ELF-1 (cell line): ENCODE measurements at places on chromosomes 12 and 14.

- no peak for DNase-seq
These were observed 140.2 kb downstream of the MED13L start for GRCh38 chr12:116137318-116137717.

DNA sequence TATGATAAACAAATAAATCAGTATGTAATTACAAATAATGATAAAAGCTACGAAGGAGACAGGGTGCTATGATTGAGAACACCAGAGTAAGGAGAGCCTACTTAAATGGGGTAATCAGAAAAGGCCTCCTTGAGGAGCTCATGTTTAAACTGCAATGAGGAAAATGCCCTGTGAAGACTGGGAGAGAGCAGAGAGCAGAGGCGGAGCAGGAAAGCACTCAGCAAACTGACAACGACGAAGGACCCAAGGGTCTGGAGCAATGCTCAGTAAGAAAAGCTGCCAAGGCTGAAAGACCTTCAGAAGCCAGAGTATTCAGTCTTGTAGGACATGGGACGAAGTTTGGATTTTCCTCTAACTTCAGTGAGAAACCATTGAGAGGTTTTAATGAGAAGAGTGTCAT is 114.2 kb upstream of the PLEKHA5 start:
- DNase-seq, result no peak

GRCh38 chr14:22547313-22547947 is 41.6 kb downstream of the DAD1 start:
- DNase-seq, result no peak

GRCh38 chr12:47507221-47507620 is 198.6 kb downstream of the RPAP3 start:
- DNase-seq, result no peak

DNA sequence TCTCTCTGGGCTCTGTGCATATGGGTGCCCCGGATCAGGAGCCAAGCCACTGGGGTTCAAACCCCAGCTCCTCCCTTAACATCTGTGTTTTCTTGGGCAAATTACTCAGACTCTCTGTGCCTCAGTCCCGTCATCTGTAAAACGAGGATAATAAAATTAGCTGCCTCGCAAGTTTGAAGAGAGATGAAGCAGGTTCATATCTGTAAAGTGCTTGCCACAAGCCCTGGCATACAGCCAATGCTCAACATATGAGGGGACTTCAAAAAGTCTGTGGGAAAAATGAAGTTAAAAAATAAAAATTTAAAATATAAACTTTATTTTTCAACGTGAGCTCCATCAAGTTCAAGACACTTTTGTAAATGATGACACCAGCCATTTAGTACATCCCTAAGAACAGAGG is 276.7 kb downstream of the FOXN3 start:
- DNase-seq, result no peak

GRCh38 chr12:69616025-69616424 is 5.3 kb upstream of the LRRC10 start:
- no peak for DNase-seq

DNA sequence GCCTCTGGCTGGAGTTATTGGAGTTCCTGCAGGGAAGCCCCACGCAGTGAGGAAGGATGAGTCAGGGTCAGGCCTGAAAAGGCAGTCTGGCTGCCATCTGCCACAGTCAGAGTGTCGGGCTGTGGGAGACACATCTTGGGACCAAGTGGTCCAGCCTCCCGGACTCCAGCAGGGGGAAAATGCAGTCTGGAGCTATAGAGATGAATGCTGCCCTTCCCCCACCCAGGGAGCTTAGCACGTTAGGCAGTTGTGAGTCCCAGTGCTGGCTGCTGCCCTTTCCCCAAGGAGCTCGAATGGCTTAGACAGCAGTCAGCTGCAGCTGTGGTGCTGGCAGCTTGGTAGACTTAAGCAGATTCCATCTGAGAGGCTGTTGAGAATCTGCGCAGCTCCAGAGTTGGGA is 8.2 kb upstream of the NTS start:
- DNase-seq, result peak; percentile 43

- no peak for DNase-seq
These were observed 262.6 kb upstream of the TMTC1 start for GRCh38 chr12:30046376-30046775.

DNA sequence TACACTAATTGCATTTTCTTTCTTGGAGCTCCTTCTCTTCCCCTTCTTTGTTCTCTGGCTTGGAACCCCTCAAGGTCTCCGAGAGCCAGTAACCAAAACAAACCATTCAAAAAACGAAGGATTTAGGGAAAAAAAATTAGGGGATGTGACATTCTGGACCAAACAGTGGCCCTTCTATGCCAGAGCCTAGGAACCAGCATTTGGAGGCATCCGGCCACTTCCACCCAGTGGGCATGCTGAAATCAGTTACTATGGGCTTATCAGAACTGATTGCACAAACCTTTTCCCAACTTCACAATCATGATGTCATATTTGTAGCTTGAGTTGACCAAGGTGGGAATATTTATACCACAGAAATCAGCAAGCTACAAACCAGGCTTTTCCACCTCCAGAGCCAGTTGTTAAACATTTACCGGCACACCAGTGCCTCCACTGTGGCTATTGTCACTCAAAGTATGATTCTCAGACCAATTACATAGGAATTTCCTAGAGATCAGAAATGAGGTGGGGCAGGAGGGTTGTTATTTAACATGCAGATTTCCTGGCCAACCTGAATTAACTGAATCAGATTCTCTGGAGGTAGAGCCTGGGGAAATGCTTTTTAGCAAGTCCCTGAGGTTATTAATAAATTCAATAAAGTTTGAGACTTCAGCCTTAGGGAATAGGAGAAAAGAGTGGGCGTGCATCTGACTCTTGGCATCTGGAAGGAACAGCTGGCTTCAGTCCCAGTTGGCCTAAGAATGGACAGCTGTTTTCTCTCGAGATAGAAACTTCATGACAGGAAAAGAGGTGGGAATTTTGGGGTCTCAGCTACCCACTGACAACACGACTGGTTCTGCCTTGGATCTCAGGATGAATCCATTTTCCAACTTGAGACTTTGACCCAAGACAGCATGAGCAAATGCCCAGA is 273.9 kb downstream of the ZFP36L1 start:
- DNase-seq, result no peak

- DNase-seq, result no peak
These were observed 126.3 kb downstream of the RALGAPA1 start for GRCh38 chr14:35682802-35683201.

GRCh38 chr12:12671850-12672660 is 23.9 kb downstream of the GPR19 start:
- no peak for DNase-seq

DNA sequence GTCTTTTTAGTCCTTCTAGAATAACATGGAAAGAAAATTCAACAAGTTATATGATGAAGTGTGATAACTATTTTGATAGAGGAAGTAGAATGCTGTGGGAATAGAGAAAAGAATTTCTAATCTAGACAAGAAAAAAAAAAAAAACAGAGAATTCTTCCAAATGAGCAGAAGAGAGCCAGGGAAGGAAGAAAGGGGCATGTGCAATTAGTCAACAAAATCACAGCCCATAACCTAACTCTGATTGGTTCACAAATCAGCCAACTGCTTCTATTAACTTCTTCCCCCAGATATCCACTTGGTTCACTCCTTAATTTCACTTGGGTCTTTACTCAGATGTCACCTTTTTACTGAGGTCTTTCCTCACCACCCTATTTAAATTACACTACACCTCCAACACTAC is 69.5 kb downstream of the BTG1 start:
- DNase-seq, result no peak

GRCh38 chr14:40119765-40120164 is 687.5 kb upstream of the FBXO33 start:
- no peak for DNase-seq

DNA sequence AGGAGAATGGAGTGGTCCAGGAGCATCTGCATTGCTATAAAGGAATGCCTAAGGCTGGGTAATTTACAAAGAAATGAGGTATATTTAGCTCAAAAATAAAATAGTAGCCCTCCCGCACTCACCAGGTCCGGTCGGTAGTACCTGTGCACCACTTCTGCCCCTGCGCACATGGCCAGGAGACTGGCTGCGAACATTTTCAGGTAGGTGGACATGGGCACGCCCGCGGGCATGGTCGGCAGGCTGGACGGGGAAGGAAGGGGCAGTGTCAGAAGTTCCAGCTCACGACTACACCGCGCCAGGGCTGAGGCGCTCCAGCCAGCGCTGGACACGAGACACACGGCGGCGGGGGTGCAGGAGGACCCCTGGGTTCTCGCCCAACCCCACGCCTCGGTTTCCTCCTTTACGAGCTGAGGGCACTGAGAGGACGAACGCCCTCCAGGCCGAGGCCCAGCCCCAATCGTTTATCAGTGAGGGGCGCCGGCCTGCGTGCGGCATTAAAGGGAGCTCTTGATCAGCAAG is 9.1 kb upstream of the TDG start:
- DNase-seq, result no peak

DNA sequence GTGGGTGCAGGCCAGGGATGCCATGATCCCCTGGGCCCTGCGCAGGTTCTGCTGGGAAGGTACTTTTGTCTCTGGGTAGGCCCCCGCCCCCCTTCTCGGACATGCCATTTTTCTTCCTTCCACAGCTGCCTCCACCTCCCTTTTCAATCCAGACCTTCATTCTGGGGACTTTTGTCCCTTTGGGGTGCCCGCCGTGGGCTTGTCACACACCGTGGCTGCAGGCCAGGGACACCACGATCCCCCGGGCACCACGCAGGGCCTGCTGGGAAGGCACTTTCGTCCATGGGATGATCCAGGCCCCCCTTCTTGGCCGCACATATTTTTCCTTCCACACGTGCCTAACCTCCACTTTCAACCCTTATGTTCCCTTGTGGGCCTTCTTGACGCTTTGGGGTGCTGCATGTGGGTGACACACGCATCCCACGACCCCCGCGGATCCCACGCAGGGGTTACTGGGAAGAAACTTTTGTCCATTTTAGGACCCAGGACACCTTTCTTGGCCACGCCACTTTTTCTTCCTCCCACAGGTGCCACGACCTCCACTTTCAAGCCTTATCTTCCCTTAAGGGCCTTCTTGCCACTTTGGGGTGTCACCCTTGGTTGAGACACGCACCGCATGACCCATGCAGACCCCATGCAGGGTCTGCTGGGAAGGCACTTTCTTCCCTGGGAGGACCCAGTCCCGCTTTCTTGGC is 272.5 kb downstream of the ALG10 start:
- DNase-seq, result no peak

- peak; percentile 51 for DNase-seq
These were observed 50.9 kb downstream of the AP5M1 start for GRCh38 chr14:57319636-57320192.

- DNase-seq, result no peak
These were observed 993.2 kb downstream of the BCL11B start for GRCh38 chr14:98278800-98279199.

DNA sequence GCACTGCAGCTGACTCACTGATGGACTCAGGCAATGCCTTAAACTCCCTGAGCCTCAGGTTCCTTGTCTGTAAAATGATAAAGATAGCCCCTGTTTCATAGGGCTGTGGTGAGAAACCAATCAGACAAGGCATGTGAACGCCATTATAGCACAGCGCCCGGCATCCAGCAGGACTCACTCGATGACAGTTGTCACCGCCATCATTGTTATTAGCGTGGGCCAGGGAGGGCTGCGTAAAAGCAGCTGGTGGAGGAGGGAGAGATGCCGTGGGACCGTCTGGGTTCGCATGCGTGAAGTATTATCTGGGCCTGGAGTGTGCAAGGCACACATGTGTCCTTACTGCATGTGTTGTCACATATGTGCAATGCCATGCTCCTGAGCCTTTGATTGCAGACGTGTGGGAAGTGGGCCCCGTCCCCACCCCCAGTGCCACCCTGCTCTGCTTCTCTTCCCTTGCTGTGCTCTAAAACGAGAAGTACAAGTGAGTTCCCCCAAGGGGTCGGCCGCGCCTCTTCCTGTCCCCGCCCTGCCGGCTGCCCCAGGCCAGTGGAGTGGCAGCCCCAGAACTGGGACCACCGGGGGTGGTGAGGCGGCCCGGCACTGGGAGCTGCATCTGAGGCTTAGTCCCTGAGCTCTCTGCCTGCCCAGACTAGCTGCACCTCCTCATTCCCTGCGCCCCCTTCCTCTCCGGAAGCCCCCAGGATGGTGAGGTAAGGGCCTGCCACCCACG is at the start of gene PTPN6:
Gene PTPN6, plus strand, starts transcription at position 546 of the 730 bp plus-strand sequence. Its CDS starts 157 bp downstream, at position 703.
- DNase-seq, result no peak

GRCh38 chr12:95693689-95694088 is 96.9 kb downstream of the NTN4 start:
- no peak for DNase-seq

DNA sequence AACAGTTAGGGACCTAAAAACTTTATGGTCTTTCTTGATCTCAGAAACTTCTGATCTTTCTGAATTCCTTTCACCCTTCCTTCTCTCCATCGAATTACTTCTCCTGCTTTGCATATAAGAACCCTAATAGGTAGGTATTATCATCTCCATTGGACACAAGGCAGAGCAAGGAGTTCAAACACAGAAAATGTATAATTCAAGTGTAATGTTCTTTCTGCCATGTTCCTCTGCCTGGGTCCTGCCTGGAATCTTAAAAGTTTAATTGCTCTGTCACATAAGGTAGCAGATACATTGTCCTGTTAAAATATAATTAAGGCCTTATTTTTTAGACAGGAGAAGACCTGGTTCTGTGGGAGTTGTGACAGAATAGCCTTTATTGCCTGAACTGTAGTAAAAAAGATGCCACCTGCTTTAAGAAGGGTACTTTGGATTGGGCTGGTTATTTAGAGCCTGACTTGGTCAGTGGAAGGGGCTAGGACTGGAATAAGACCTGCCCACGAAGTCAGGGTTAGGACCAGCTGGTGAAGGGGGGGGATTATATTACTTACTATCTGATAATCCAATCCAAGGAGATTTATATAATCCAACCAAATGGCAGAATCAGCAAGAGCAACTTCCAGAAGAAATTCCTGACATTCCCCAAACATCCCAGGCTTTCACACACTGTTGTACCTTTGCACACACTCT is 10.4 kb downstream of the G2E3 start:
- peak; percentile 14 for DNase-seq

DNA sequence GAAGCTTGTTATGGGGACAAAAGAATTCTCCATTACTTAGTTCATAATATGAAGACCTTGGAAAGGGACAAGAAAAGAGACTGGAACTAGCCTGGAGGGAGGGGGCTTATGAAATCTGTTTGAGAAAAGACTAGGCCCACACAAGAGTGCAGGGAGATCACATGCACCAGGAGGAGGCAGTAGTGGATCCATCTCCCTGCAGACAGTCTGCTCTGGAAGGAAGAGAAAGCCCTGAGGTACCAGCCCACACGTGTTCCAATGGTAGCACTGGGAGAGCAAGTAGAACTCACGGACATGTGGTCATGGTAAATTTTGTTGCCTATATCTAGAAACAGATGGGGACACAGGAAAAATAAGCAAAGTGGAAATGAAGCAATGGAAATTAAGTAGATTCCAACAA is 445.4 kb downstream of the SOX5 start:
- peak; percentile 33 for DNase-seq

DNA sequence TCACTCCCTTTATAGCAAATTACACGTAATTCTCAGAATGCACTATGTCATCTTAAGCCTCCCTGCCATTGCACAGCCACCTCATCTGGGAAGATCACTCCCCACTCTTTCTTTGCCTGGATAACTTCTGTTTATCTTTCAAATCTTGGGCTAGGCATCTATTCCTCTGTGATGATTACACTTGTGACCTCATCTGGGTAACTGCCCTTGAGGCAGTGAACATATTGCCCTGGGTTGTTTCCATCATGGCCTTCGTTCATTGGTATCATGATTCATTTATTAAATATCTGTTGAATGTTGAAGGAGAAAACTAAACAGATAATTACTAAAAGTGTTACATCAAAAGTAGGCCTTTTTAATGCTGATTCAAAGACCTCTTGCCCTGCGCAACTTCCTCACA is 26.2 kb upstream of the PDE3A start:
- DNase-seq, result no peak
